ENCODE measurements at places on chromosomes 2 and 18. TPM values are rescaled to one million over a fixed set of nuclear protein-coding genes. Genes with fewer than 3 reads are reported as not detected.

Gene ACOXL
- total RNA-seq, result not detected

GRCh38 chr2:57973621-57974186 lies 72.9 kb upstream of the VRK2 start:
- no peak for DNase-seq
- H3K27me3 ChIP-seq, result no peaks in the 10 kb centered on the region

GRCh38 chr2:69554981-69555380 lies 88.6 kb downstream of the AAK1 start:
- H3K4me1 ChIP-seq, result peaks cover 7% of the 10 kb centered on the region
- no peak overlapping the region for H3K4me3 ChIP-seq
- H3K36me3 ChIP-seq, result peaks cover 7% of the 10 kb centered on the region
- peak; percentile 28 for DNase-seq

DNA sequence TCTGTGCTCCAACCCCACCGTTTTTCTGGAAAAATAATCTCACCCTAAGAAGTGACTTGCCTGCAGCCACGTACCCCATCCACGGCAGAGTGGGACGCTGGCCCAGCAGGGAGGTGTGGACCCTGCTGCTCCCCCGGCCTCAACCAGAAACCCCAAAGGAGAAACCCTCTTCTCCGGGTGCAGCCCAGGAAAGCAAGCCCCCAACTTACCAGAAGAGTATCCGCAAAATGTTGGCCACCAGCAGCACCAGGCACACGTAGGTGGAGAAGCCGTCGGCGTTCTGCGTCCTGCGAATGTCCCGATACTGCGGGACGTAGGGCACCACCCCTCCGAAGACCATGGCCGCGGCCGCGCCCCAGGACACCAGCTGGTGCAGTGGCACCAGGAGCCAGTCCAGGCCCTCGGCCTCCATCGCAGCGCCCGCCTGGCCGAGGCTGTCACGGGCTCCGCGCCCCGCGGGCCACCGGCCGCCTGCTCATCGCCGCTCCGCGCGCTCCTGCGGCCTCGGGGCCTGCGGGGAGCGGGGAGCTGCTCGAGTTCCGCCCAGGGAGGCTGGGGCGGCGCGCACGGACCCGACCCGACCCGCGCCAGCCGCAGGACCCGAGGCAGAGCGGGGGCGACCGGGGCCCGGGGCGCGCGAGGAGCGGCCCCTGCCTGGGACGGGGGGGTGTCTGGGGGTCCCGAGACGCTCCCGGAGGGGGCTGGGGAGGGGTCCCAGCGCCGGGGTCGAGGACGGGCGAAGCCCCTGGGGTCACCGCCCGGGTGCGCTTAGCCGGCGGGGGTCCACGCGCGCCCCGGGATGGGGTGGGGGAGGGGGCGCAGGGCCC lies 725 bp downstream of the SLC66A2 start:
- no peaks in the 10 kb centered on the region for H3K27me3 ChIP-seq
- H3K4me3 ChIP-seq, result peak overlapping the region; percentile 42
- H3K27ac ChIP-seq, result no peak overlapping the region
- peaks cover 29% of the 10 kb centered on the region for H3K4me1 ChIP-seq
- DNase-seq, result peak; percentile 49

Gene MERTK
- 1.2 TPM for total RNA-seq

DNA sequence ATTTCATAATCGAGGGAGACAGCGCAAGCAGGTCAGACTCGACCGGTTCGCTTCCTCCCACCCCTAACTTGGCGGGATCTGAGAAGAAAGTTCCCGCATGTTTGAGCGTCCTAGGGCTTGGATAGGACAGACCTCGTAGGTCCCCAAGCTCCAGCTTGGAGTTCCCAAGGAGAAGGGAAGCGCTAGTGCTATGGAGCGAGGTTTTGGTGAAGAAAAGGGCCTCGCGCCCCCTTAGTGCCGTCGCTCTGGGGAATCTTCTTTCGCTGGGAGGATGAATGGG lies 11.6 kb upstream of the SKOR2 start:
- peaks cover 37% of the 10 kb centered on the region for H3K27me3 ChIP-seq
- H3K4me3 ChIP-seq, result no peak overlapping the region
- no peak overlapping the region for H3K27ac ChIP-seq
- H3K4me1 ChIP-seq, result no peaks in the 10 kb centered on the region
- H3K36me3 ChIP-seq, result no peaks in the 10 kb centered on the region

DNA sequence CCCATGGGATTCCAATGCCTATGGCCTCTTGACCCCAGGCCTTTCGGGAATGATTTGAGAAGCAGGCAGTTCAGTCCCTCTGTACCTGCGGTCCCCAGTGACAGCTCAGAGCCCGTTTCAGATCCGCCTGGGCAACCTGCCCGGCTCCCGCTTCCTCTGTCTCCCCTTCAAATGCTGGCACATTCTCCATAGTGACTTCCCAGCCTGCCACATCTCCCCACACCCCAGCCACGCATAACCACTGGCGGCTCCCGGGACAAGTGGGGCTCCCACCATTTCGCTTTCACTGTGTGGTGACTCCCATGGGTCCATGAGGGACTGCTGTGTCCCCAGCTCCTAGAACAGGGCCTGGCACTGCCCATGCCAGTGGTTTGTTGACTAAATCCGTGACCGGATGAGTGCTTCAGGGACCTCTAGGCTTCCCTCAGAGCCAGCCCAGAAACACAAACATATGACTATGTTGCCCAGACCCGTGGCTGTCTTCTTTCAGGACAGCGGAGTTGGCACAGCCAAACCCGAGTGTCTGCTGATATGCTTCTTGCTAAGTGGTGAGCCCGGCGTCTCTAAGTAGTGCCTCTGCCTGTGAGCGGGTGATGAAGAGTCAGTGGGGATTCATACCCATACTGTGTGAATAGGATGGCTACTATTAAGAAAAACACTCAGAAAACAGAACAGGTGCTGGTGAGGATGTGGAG lies 91.2 kb downstream of the GLI2 start:
- no peak overlapping the region for H3K4me3 ChIP-seq
- no peak for DNase-seq
- no peaks in the 10 kb centered on the region for H3K36me3 ChIP-seq
- no peaks in the 10 kb centered on the region for H3K4me1 ChIP-seq

- DNase-seq, result no peak
- H3K27me3 ChIP-seq, result no peaks in the 10 kb centered on the region
- no peak overlapping the region for H3K4me3 ChIP-seq
These were observed 219.3 kb upstream of the TNP1 start for GRCh38 chr2:217079165-217079564.

- H3K27ac ChIP-seq, result peak overlapping the region; percentile 53
- peak overlapping the region; percentile 57 for H3K4me3 ChIP-seq
- H3K4me1 ChIP-seq, result peaks cover 15% of the 10 kb centered on the region
- H3K27me3 ChIP-seq, result no peaks in the 10 kb centered on the region
- DNase-seq, result no peak
These were observed 188.1 kb downstream of the ZEB2 start for GRCh38 chr2:144331674-144332355.

Gene CRYGD
- total RNA-seq, result not detected

GRCh38 chr2:69345434-69345833 lies 41.6 kb downstream of the GFPT1 start:
- no peak overlapping the region for H3K27ac ChIP-seq
- no peaks in the 10 kb centered on the region for H3K27me3 ChIP-seq
- no peaks in the 10 kb centered on the region for H3K4me1 ChIP-seq
- no peak for DNase-seq
- peaks cover 83% of the 10 kb centered on the region for H3K36me3 ChIP-seq
- no peak overlapping the region for H3K4me3 ChIP-seq

GRCh38 chr2:129876541-129876940 lies 102.9 kb upstream of the RAB6C start:
- no peaks in the 10 kb centered on the region for H3K27me3 ChIP-seq
- H3K4me3 ChIP-seq, result no peak overlapping the region
- H3K36me3 ChIP-seq, result no peaks in the 10 kb centered on the region
- no peak overlapping the region for H3K27ac ChIP-seq
- no peak for DNase-seq

Gene DNAJC5G
- total RNA-seq, result not detected

DNA sequence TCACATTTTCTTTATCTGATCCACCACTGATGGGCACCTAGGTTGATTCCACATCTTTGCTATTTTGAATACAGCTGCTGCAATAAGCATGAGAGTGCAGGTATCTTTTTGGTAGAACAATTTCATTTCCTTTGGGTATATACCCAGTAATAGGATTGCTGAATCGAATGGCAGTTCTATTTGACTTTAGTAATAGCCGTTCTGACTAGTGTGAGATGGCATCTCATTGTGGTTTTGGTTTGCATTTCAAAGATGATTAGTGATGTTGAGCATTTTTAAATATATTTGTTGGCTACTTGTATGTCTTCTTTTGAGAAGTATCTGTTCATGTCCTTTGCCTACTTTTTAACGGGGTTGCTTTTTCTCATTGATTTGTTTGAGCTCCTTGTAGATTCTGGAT lies 72.3 kb downstream of the CCDC138 start:
- no peaks in the 10 kb centered on the region for H3K4me1 ChIP-seq
- no peaks in the 10 kb centered on the region for H3K36me3 ChIP-seq
- no peaks in the 10 kb centered on the region for H3K27me3 ChIP-seq
- no peak for DNase-seq
- H3K4me3 ChIP-seq, result no peak overlapping the region
- no peak overlapping the region for H3K27ac ChIP-seq

- no peaks in the 10 kb centered on the region for H3K27me3 ChIP-seq
- DNase-seq, result no peak
- no peak overlapping the region for H3K27ac ChIP-seq
- no peaks in the 10 kb centered on the region for H3K4me1 ChIP-seq
- H3K4me3 ChIP-seq, result no peak overlapping the region
These were observed 270.7 kb downstream of the ALK start for GRCh38 chr2:29650631-29651097.

- peaks cover 39% of the 10 kb centered on the region for H3K36me3 ChIP-seq
- no peaks in the 10 kb centered on the region for H3K27me3 ChIP-seq
- no peaks in the 10 kb centered on the region for H3K4me1 ChIP-seq
- DNase-seq, result no peak
- H3K27ac ChIP-seq, result no peak overlapping the region
These were observed 116.3 kb upstream of the PGAP1 start for GRCh38 chr2:197042739-197043196.

DNA sequence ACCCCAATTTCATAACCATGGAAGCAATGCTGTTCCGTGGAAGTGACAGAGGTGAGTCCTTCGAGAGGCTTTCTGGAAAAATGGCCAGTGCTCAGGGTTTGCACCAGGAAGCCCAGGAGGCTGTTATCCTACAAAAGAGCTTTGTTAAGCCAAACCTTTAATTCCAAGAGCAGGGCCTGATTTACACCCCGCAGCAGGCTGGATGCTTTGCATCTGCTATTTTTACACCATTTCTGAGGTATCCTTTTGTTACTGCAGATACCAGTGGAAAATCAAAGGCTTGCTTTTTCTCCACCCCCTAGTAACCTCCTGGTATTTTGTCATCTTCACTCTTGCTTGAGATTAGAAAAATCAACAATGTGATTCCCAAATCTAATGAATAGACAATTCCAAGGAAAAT lies 380.6 kb downstream of the SOX11 start:
- DNase-seq, result no peak
- no peaks in the 10 kb centered on the region for H3K36me3 ChIP-seq
- H3K4me1 ChIP-seq, result no peaks in the 10 kb centered on the region
- H3K4me3 ChIP-seq, result no peak overlapping the region

DNA sequence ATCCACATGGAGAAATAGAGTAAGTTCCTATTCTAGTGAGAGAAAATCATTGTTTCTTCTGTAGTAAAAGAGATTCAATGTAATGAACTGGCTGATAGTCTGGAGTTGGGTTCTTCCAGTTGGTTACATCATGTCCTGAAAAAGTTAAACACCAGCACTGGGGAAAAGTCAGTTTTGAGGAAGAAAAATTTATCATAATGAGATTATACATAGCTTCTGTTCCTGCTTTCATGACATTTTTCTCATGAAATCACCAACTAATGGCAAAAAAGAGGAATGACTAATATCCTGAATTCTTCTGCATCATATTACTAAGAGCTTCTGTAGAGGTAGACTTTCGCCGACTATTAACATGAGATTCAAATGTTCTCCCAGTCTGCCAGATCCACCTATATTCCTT lies 69.2 kb upstream of the SLC9A2 start:
- DNase-seq, result no peak
- no peaks in the 10 kb centered on the region for H3K27me3 ChIP-seq
- H3K36me3 ChIP-seq, result no peaks in the 10 kb centered on the region
- no peak overlapping the region for H3K27ac ChIP-seq

GRCh38 chr2:36322108-36322507 lies 33.5 kb upstream of the CRIM1 start:
- H3K4me1 ChIP-seq, result no peaks in the 10 kb centered on the region
- no peak overlapping the region for H3K27ac ChIP-seq
- peaks cover 3% of the 10 kb centered on the region for H3K27me3 ChIP-seq
- H3K36me3 ChIP-seq, result no peaks in the 10 kb centered on the region
- no peak overlapping the region for H3K4me3 ChIP-seq
- DNase-seq, result no peak

Gene IL1RN
- 0.52 TPM for total RNA-seq

- no peaks in the 10 kb centered on the region for H3K36me3 ChIP-seq
- H3K4me1 ChIP-seq, result no peaks in the 10 kb centered on the region
These were observed 47.8 kb upstream of the MAPRE3 start for GRCh38 chr2:26922405-26923188.

- no peaks in the 10 kb centered on the region for H3K27me3 ChIP-seq
- DNase-seq, result no peak
- H3K27ac ChIP-seq, result no peak overlapping the region
- no peaks in the 10 kb centered on the region for H3K4me1 ChIP-seq
- H3K4me3 ChIP-seq, result no peak overlapping the region
These were observed 6.2 kb upstream of the CCDC85A start for GRCh38 chr2:56177420-56178220.

GRCh38 chr2:100773538-100773937 lies 46.4 kb upstream of the NPAS2 start:
- no peaks in the 10 kb centered on the region for H3K36me3 ChIP-seq
- no peak overlapping the region for H3K4me3 ChIP-seq
- no peaks in the 10 kb centered on the region for H3K4me1 ChIP-seq
- no peak overlapping the region for H3K27ac ChIP-seq

Gene DSG3
- not detected for total RNA-seq

DNA sequence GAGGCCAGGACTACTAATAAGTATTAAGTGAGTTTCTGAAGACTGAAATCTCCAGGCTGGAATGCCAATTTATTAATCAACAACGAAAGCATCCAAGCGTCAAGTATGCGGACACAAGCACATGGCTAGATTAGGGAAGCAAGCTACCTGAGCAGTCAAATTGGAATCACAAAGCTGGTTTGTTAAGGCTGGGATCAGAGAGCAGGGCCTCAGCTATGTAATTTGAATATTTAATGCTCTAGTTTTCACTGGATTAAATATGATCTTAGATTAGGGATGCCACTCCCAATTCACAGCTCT lies 5.7 kb downstream of the CCL20 start:
- no peak for DNase-seq
- no peak overlapping the region for H3K4me3 ChIP-seq
- H3K36me3 ChIP-seq, result no peaks in the 10 kb centered on the region
- H3K4me1 ChIP-seq, result peaks cover 3% of the 10 kb centered on the region
- no peak overlapping the region for H3K27ac ChIP-seq

DNA sequence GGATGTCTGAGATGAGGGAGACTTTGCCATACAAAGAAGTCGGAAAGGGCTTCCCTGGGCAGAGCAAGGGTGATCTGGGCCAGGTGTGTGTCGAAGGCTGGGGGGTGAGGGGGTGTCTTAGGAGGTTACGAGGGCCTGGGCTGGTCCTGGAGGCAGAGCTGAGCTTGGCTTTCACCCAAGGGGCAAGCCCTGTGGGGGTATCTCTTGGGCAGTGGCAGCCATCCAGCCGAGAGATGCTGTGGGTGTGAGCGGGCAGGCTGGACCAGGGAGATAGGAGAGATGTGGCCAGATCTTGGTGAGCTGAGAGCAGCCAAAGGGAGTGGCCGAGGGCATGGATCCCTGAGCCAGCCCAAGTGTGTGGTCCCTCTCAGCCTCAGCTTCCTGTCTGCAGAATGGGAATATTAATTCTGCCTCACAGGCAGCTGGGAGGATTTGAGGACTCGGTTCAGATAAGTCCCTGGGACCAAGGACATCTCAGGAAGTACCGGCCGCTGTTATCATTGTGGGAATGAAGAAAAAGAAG lies 33.0 kb downstream of the MAL start:
- no peaks in the 10 kb centered on the region for H3K27me3 ChIP-seq
- no peak overlapping the region for H3K4me3 ChIP-seq
- DNase-seq, result no peak
- H3K27ac ChIP-seq, result no peak overlapping the region

Gene L3MBTL4
- total RNA-seq, result 30.0 TPM
